Stomach (tissue), 19 donors: ENCODE measurements at places on chromosomes 5 and 9. TPM values are rescaled to one million over a fixed set of nuclear protein-coding genes. Genes with fewer than 3 reads are reported as not detected.

GRCh38 chr9:81874931-81875330 lies 53.3 kb upstream of the SPATA31D4 start:
- H3K4me3 ChIP-seq = no peak overlapping the region
- no peaks in the 10 kb centered on the region for H3K4me1 ChIP-seq
- H3K27me3 ChIP-seq = no peaks in the 10 kb centered on the region

Gene KCNMB1
- 14.7 TPM for total RNA-seq

DNA sequence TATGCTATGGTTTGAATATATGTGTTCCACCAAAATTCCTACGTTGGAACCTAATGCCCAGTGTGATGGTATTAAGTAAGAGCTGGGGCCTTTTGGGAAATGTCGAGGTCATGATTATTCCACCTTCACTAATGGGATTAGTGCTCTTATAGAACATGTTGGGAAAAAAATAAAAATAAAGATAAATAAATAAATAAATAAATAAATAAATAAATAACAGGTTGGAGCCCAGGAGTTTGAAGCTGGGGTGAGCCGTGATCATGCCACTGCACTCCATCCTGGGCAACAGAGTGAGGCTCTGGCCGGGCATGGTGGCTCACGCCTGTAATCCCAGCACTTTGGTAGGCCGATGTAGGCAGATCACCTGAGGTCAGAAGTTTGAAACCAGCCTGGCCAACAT lies 22.5 kb downstream of the BASP1 start:
- no peak overlapping the region for H3K4me3 ChIP-seq
- H3K36me3 ChIP-seq = no peaks in the 10 kb centered on the region
- no peaks in the 10 kb centered on the region for H3K27me3 ChIP-seq

Gene FOXD1
- total RNA-seq = not detected

GRCh38 chr9:77514886-77515711 lies 133.0 kb downstream of the GNA14 start:
- H3K4me3 ChIP-seq = no peak overlapping the region
- no peak overlapping the region for H3K27ac ChIP-seq
- H3K36me3 ChIP-seq = no peaks in the 10 kb centered on the region
- no peak for DNase-seq

Gene NDUFA8
- 10.5 TPM for total RNA-seq
